ENCODE measurements at places on chromosomes 1 and 21. TPM values are rescaled to one million over a fixed set of nuclear protein-coding genes. Genes with fewer than 3 reads are reported as not detected.

Gene CNIH3
- polyA plus RNA-seq: 10.5 TPM

Gene DIRAS3
- 1.6 TPM for polyA plus RNA-seq

Gene REN
- polyA plus RNA-seq: 81.4 TPM

Gene RNF207
- 20.0 TPM for polyA plus RNA-seq

DNA sequence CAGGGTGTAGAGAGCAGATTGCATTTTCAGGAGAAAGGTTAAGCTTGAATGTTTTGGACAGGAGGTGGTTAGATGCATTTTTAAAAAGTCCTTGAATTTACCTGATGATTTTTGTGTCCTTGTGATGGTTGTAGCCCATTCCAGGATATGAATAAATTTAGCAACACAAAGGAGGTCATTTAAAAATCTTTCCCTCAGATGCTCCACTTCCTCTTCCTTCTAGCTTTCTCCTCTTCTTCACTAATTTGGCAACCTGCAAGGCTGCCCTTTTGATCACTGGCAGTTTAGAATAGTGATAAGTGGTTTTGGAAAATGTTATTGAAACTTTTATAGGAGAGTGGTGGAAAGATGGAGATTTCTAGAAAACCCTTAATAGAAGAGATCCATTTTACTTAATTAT is 124.0 kb downstream of the LMO4 start:
- no peak for DNase-seq
